ENCODE measurements at places on chromosomes 16 and 17.

DNA sequence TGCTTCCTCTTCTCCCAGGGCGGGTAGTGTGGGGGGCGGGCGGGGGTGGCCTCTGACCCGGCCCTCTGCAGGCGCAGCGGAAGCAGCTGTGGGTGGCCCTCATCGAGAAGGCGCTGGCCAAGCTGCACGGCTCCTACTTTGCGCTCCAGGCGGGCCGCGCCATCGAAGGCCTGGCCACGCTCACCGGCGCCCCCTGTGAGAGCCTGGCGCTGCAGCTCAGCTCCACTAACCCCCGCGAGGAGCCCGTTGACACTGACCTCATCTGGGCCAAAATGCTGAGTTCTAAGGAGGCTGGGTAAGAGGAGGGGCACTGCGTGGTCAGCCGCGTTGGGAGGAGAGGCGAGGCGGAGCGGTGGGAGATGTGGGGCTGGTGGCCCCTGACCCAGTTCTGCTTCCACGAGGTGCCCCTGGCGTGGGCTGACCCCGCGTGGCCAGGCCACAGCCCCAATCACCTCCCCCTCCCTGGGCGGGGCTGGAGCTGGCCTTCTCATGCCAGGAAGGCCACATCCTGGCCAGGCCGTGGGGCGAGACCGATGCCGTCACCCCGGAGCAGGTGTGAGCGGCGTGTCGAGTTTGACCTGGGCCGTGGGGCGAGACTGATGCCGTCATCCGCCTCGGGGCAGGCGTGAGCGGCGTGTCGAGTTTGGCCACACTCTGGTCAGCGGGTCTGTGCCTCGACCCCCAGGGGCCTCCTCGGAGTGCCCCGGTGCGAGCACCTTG lies 10.5 kb upstream of the PRR35 start:
- DNase-seq, result no peak

- no peak for DNase-seq
Observed at GRCh38 chr17:50531428-50532025, 1.0 kb upstream of the EPN3 start.

GRCh38 chr16:22265351-22265750 lies 31.9 kb upstream of the POLR3E start:
- no peak for DNase-seq

- DNase-seq, result no peak
Observed at GRCh38 chr17:40158438-40159013, 18.2 kb downstream of the CASC3 start.

GRCh38 chr16:89436366-89436765 lies 54.0 kb downstream of the ANKRD11 start:
- DNase-seq, result no peak

GRCh38 chr16:87484487-87485331 lies 8.1 kb downstream of the ZCCHC14 start:
- DNase-seq, result no peak

GRCh38 chr17:7280519-7281073 lies 922 bp upstream of the SLC2A4 start:
- peak; percentile 90 for DNase-seq

GRCh38 chr17:63364944-63365343 lies 81.2 kb downstream of the CYB561 start:
- no peak for DNase-seq

- DNase-seq, result no peak
Observed at GRCh38 chr16:77496934-77497333, 62.1 kb upstream of the ADAMTS18 start.

DNA sequence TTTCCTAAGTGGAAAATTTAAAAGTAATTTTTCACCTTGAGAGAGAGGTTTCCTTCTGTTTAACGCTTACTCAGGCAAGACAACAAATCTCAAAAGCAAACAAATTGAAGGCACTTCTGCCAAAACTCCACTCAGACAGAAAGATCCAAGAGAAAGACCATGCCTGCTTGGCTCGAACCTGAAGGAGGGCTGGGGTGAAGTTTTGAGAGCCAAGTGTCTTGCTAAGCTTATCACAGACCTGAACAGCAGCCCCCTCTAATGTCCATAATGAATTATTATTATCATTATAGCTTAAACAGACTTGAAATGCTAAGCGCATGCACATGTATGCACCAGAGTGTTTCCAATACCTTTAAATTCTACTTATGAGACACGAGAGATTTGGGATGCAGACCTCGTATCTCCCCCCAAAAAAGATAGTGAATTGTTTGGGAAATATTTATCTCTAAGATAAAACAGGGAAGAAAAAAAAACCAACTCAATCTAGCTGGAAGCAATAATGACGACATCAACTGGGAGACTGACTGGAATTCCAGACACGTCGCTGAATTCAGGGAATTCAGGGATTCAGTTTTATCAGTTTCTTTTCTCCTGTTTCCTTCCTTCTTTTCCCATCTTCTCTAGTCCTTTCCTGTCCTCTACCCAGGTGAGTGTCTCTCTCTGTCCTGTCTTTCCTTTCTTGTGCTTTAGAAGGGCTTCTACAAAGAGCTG lies 473.2 kb downstream of the RBFOX1 start:
- no peak for DNase-seq

DNA sequence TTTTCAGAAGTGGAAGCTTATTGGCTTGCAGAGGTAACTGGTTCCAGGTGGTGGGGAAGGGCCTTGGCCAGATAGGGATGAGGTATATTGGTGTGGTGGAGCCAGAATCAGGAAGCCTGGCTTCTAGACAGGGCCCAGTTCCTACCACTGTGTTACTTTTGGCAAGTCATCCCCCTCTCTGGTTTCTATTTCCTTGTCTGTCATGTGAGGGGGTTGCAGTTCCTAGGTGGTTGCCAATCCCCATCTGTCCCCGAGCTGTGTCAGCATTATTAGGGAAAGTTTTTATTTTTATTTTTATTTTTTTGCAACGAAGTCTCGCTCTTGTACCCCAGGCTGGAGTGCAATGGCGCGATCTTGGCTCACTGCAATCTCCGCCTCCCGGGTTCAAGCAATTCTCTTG lies 3.0 kb downstream of the SMCR8 start:
- DNase-seq, result no peak

Data from ureter (tissue), 1 donor.